HT-29 (cell line): ENCODE measurements at places on chromosomes 16 and 17. TPM values are rescaled to one million over a fixed set of nuclear protein-coding genes. Genes with fewer than 3 reads are reported as not detected.
A peak's percentile ranks its signal among the peaks of the same experiment; 100 is the strongest.

DNA sequence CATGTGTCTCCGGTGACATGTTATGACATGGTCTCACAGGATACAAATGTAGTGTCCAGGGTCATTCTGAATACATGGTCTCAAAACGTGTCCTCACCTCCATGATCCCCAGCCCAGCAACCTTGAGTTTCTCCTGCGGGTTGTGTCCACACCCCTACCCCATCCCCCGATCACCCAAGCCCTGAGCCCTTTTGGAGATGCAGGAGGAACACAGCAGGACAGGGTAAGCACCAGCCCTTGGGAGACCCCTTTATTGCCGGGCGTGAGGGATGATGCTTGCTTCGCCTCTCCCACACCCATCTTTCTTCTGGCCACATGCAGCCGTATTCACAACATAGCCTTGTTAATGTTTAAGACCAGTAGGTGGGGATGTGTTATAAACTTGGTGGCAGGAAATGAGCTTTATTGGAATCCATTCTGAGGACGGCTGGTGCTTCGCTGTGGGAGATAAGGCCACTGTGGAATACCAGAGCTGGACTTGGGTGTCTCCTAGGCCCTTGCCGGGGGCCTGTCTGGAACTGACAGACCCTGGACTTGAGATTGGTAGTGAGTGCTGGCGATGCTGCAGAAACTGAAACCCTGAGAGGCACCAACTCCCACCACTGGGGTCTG is 5.5 kb downstream of the TMEM132E start:
- peak; percentile 41 for DNase-seq

- DNase-seq = no peak
Observed at GRCh38 chr17:17200831-17201230, 5.3 kb downstream of the PLD6 start.

The GRAPL gene
- not detected in 2 replicates for total RNA-seq

- no peak for DNase-seq
Observed at GRCh38 chr16:6131526-6132050, 1034.0 kb upstream of the EEF2KMT start.

DNA sequence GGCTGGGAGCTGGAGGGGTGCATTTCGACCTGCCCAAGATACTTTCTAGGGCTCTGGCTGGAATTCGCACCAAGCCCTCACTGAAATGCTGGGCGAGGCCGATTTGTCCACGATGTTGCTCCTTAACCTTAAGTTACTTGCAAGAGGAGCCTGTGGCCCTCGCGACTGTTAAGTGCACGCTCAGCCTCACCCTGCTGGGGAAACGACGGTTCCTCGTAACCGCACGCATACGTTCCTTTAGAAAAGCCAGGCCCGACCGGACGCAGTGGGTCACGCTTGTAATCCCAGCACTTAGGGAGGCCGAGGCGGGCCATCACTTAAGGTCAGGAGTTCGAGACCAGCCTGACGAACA is 607 bp upstream of the NCOR1 start:
- peak; percentile 61 for DNase-seq

DNA sequence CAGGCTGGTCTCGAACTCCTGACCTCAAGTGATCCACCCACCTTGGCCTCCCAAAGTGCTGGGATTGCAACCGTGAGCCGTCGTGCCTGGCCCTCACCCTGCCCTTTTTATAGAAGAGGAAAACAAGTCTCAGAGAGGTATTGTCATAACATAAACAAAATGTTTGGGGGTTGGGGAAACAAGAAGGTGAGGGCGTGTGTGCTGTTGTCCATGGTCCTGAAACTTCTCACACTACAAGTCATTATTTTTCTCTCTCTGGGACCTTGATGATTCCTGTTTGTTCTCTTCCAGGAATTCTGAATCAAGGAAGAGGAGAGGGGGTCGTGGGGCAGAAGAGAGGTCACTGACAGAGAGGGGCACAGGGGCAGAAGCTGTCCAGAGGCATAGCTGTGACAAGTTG is 160.2 kb upstream of the LHX1 start:
- DNase-seq = no peak

The BAIAP3 gene
- 8.2 and 14.1 TPM in 2 replicates for total RNA-seq

The NPIPB6 gene
- 1.2 TPM in 1 of 2 replicates, not detected in the other for total RNA-seq

- DNase-seq = peak; percentile 62
Observed at GRCh38 chr17:60135151-60135950, 14.4 kb upstream of the CA4 start.

The CYBC1 gene
- 72.3 and 89.5 TPM in 2 replicates for total RNA-seq

The GALNS gene
- total RNA-seq = 14.1 and 18.4 TPM in 2 replicates

GRCh38 chr17:77328823-77329740 is 188.3 kb downstream of the SEC14L1 start:
- no peak for DNase-seq

GRCh38 chr17:38867968-38868816 is 1.7 kb upstream of the LASP1 start:
- DNase-seq = peak; percentile 88

The TMC6 gene
- 236 and 238 TPM in 2 replicates for total RNA-seq

DNA sequence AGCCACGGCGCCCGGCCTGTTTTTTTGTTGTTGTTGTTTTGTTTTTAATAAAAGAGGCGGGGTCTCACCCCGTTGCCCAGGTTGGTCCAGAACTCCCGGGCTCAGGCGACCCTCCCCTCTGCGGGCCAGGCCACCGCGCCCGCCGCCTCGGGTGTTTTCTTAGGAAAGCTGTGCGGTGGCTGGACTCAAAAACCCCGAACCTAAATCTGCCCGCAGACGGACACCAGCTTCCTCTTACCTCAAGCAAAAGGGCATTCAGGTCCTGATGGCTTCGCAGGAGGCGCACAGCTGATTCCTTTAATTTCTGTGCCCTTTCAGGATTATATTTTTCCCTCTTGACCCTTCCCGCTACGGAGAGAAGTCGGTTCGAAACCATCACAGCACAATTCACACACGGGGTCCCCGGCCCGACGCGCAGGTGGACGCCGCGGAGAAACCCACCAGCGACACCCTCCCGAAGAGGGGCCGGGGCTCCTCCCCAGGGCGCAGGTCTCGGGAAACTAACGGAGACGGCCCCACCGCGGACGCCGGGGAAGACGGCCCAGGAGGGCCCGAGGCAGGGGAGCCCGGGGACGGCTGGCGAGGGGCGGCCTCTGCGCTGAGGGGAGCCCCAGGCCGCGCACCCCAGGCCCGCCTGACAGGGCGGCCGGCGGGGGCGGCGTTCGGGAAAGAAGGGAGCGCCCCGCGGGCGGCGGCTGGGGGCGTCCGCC is 653 bp downstream of the FANCA start:
- DNase-seq = peak; percentile 23

DNA sequence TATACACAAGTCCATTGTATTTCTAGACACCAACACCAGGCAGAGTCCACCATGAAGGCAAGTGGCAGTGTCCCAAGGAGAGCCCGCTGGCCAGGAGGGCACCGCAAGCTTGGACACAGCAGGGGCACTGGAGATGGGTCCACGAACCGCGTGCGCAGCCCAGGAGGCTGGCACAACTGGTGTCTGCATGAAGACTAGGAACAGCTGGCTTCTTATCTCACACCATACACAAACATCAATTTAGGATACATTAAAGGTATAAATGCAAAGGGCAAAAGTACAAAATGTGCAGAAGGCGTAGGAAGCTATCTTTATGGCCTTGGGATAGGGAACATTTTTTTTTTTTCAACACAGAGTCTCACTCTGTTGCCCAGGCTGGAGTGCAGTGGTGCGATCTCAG is 52.4 kb downstream of the ANKRD11 start:
- no peak for DNase-seq

GRCh38 chr17:13583996-13584700 is 17.6 kb downstream of the HS3ST3A1 start:
- DNase-seq = no peak

DNA sequence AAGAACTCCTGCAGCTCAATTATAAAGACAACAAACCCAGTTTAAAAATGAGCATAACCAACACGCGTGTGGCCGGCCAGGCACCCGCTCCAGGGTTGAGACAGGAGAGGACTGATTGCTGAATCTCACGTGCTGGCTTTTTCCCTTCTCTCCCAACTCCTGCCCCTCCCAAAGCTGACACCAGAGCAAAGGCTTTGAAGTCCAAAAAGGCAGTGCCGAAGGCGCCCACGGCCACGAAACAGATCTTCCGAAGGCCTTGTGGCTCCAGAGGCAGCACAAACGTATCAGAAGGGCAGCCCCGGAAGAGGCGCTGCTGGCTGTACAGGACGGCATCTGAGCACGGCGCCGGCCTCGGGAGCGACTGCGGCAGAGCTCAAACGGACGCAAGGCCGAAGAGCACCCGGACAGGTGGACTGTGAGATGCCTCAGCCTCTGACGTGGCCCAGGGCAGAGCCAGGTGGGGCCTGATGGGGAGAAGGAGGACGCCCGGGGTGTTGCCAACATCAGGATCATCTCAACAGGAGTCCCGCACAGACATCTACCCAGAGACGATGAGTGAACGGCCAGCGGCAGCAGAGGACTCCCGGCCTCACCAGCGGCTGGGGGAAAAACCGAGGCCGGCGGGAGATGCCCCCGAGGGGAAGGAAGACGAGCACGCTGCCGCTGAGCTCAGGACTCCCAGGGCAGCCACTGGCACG is 10.5 kb downstream of the CLCN7 start:
- DNase-seq = no peak

The KCNH6 gene
- total RNA-seq = 0.61 TPM in 1 of 2 replicates, not detected in the other

- peak; percentile 87 for DNase-seq
Observed at GRCh38 chr17:32486111-32486700, 587 bp upstream of the CDK5R1 start.

- DNase-seq = no peak
Observed at GRCh38 chr17:67082107-67082506, 37.8 kb downstream of the CACNG1 start.

GRCh38 chr16:86479419-86479818 is 30.9 kb upstream of the FOXF1 start:
- no peak for DNase-seq

- DNase-seq = no peak
Observed at GRCh38 chr16:69610356-69610755, 44.6 kb downstream of the NFAT5 start.

The DNAH9 gene
- 0.03 TPM in 1 of 2 replicates, not detected in the other for total RNA-seq

The KRT40 gene
- total RNA-seq = 2.4 and 2.7 TPM in 2 replicates

- DNase-seq = peak; percentile 15
Observed at GRCh38 chr16:31052114-31052513, 18.8 kb downstream of the STX4 start.

- no peak for DNase-seq
Observed at GRCh38 chr17:68103148-68103547, 67.6 kb downstream of the KPNA2 start.

GRCh38 chr16:89135971-89136765 is 35.4 kb upstream of the CDH15 start:
- DNase-seq = no peak

DNA sequence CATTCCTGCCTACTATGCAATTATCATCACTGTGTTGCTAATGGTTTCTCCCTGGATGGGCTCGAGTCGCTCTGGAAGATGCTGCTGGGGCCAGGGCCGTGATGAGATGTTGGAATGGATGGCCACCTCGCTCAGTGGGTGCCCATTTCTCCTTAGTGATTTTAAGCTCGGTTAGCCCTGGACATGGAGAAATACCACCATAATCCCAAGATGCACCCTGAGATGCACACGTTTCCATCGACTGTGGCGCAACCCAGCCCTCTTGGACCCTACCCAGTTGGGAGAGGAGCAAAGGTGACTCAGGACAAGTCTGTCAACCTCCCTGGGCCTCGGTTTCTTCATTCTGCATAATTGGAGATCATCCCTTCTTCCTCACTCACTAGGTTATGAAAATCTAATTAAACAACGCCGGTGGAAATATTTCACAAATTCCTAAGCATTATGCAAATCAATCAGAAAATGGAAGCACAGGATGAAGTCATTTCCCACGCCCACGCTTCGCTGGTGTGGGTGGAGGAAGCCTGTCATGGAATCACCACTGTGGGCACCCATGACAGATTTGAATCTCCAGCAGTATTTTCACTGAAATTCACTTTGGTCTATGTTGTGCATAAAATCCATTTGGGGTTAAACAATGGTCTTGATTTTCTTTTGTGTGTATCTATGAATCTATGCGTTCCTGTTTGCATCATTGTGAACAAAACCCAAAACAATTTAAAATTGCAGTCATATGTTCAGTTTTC is 195.2 kb downstream of the AXIN2 start:
- no peak for DNase-seq

The NOXO1 gene
- 141 and 161 TPM in 2 replicates for total RNA-seq

The PRR15L gene
- total RNA-seq = 54.3 and 59.6 TPM in 2 replicates

- DNase-seq = no peak
Observed at GRCh38 chr17:9715503-9716016, 70.2 kb downstream of the USP43 start.

GRCh38 chr16:59216291-59216690 is 482.2 kb upstream of the GOT2 start:
- no peak for DNase-seq

The LPCAT2 gene
- total RNA-seq = 18.0 and 18.1 TPM in 2 replicates

The CCDC154 gene
- not detected in 2 replicates for total RNA-seq

The XYLT1 gene
- total RNA-seq = 0.10 and 0.38 TPM in 2 replicates

GRCh38 chr17:8726941-8727555 is 17.6 kb downstream of the CCDC42 start:
- no peak for DNase-seq

DNA sequence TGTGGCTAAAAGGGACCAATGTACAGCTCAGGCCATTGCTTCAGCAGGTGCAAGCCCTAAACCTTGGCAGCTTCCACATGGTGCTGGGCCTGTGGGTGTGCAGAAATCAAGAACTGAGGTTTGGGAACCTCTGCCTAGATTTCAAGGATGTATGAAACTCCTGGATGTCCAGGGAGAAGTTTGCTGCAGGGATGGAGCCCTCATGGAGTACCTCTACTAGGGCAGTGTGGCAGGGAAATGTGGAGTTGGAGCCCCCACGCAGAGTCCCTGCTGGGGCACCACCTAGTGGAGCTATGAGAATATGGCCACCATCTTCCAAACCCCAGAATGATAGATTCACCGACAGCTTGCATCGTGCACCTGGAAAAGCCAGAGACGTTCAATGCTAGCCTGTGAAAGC is 13.0 kb downstream of the EFCAB5 start:
- no peak for DNase-seq

The SDK2 gene
- not detected in 2 replicates for total RNA-seq

- no peak for DNase-seq
Observed at GRCh38 chr17:82527898-82528297, 8.4 kb downstream of the FOXK2 start.

GRCh38 chr17:56119936-56120335 is 33.3 kb upstream of the ANKFN1 start:
- no peak for DNase-seq

DNA sequence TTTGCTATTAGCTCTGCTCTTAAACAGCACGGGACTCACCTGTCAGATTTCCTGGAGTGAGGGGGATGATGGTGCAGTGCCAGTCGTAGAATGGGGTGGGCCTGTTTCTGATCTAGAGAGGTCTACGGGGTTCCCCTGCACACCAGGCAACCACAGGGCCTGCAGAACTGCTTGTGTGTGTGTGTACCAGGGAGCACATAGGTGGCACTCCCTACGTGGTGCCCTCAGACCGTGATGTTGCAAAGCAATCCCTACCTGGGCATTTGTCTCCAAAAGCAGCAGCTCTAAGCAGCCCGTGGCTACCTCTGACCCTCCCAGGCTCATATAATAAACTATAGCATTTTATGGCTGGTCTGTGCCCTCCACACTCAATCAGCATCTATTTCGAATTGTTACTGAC is 38.5 kb downstream of the MPRIP start:
- no peak for DNase-seq

- no peak for DNase-seq
Observed at GRCh38 chr17:41474863-41475262, 6.1 kb downstream of the KRT35 start.
